IMR-90 (cell line): ENCODE measurements at places on chromosomes 11 and 22.

- no peak overlapping the region for H3K27ac ChIP-seq
- H3K36me3 ChIP-seq = no peaks in the 10 kb centered on the region; the same call in 1 of the 2 replicates
- H3K4me1 ChIP-seq = 0 out of 2 replicates have a peak, but pooled peaks cover 2% of the 10 kb centered on the region
- H3K27me3 ChIP-seq = peaks cover 16% of the 10 kb centered on the region
- H3K4me3 ChIP-seq = no peak overlapping the region
These were observed 2.4 kb downstream of the ASPHD2 start for GRCh38 chr22:26431261-26431995.

DNA sequence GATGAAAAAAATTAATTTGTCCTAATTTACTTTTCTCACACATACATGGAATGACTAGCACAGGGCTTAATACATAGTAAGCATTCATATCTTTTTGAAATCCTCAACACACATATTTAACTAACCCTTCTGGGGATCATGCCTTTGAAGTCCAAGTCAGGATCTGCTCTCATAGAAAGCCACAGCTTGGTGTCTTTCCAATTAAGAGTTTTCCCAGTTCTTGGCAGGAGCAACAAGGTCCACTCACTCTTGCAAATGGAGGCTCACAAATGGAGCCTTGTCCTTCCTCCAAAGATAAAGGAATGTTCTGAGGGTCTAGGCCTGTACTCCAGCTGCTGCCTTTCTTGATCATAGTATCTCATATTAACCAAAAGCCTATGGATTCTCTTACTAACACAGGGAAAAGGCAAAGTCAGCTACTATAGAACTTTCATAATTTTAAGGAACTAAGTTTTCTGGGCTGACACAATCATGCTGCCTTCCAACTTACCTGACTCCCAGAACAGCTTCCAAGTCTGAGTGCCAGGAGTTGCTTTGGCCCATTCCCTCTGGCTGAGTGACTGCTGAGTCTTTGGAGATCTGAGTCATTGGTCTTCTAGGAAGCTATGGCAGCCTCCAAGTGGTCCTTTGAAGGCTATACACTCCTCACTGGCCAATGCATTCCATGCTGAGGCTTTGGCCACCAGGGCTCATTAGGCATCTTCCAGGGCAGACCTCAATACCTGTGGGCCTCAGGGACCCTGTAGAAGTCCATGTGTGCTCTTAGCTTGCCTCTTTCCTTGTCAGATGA is 25.8 kb upstream of the NUCB2 start:
- peak; percentile 22 for DNase-seq
- H3K27ac ChIP-seq = no peak overlapping the region
- H3K4me3 ChIP-seq = no peak overlapping the region
- no peaks in the 10 kb centered on the region for H3K27me3 ChIP-seq
- no peaks in the 10 kb centered on the region for H3K4me1 ChIP-seq

- H3K27me3 ChIP-seq = no peaks in the 10 kb centered on the region
- no peak overlapping the region for H3K27ac ChIP-seq
- no peak overlapping the region for H3K4me3 ChIP-seq
- no peak for DNase-seq
These were observed 14.5 kb upstream of the PHLDA2 start for GRCh38 chr11:2943711-2944118.

- H3K4me1 ChIP-seq = no peaks in the 10 kb centered on the region
- H3K27ac ChIP-seq = no peak overlapping the region
- no peaks in the 10 kb centered on the region for H3K36me3 ChIP-seq
- no peak for DNase-seq
- H3K4me3 ChIP-seq = no peak overlapping the region
These were observed 51.1 kb upstream of the KCNQ1OT1 start for GRCh38 chr11:2750682-2751522.

DNA sequence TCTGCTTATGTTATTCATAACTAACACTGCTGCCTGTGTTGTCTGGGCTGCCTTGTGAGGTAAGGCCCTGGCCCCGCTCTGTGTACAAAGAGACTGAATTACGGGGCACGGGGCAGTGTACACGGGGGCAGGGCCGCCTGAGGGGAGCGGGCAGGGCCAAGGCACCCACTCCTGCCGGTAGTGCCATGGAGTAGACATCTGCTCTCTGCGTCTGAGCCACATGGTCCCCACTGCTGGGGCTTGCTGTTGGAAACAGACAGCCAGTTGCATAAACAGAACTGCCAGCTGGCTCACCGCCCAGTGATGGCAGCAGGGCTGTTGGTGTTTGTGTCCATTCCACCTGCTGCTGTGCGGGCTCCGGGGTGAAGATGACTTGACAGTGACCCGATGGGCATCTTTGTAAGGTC is 19.8 kb downstream of the FAM118A start:
- H3K36me3 ChIP-seq = peaks cover 47% of the 10 kb centered on the region
- H3K27me3 ChIP-seq = no peaks in the 10 kb centered on the region
- H3K27ac ChIP-seq = no peak overlapping the region
- H3K4me3 ChIP-seq = no peak overlapping the region

DNA sequence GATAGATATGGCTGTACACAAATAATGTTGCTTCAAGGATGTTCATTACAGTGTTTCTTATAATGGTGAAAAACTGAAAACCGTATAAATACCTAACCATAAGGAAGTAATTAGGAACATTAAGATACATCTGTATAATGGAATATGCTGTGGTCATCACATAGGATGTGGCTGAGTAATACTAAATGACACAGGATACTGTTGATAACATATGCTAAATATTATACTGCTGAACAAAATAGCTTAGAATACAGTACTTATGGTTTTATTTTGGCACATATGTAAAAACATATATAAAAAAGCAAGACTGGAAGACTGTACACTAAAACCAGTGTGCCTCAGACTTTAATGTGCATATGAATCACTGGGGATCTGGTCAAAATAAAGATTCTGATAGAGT is 43.8 kb downstream of the FBXO7 start:
- H3K4me3 ChIP-seq = no peak overlapping the region
- H3K4me1 ChIP-seq = no peaks in the 10 kb centered on the region
- no peak for DNase-seq
- no peak overlapping the region for H3K27ac ChIP-seq

- H3K4me1 ChIP-seq = peaks cover 26% of the 10 kb centered on the region
- DNase-seq = no peak
- no peaks in the 10 kb centered on the region for H3K36me3 ChIP-seq
These were observed 596.6 kb downstream of the INSC start for GRCh38 chr11:15711311-15711710.

DNA sequence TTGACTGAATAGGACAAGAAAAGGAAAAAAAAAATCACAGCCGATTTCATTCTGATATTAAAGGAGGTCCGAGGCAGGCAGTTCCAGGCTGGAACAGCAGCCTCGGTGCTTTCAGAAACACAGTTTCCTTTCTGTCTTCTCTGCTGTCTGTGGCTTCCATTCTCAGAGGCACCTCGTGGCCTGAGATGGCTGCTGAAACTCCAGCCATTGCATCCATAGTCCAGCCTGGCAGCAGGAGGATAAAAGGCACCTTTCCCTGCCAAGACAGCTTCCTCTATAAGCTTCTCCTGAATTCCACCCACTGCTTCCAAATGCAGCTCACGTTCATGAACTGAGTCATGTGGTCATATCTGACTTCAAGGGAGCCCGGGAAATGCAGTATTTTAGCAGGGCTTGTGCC is 390.5 kb downstream of the TBC1D22A start:
- peak; percentile 49 for DNase-seq
- no peak overlapping the region for H3K4me3 ChIP-seq
- H3K27ac ChIP-seq = no peak overlapping the region

DNA sequence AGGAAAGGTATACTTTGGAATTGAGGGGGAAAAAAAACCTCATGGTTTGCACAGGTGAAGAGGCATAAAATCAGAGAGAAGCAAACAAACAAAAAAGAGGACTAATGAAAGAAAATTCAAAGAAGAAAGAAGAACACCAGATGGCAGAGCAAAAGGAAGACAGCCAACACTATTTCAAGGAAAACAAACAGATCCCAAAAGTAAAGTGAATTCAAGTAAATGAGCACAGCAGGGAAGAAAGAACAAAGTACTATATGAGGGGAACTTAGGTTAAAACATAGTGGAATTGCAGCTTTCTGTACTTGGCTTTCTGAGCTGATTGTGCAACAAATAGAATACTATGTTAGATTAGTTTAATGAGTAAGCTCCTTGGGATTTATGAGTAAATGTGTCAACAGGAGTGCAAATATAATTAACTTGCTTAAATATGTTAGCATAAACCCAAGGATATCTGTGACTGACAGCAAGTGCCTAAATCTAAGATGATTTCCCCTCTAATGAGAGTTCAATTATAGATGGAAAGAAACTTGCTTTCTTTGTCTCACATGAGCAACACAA is 404.6 kb upstream of the CNTN5 start:
- H3K4me1 ChIP-seq = no peaks in the 10 kb centered on the region
- H3K27me3 ChIP-seq = no peaks in the 10 kb centered on the region
- H3K36me3 ChIP-seq = no peaks in the 10 kb centered on the region
- H3K27ac ChIP-seq = no peak overlapping the region

DNA sequence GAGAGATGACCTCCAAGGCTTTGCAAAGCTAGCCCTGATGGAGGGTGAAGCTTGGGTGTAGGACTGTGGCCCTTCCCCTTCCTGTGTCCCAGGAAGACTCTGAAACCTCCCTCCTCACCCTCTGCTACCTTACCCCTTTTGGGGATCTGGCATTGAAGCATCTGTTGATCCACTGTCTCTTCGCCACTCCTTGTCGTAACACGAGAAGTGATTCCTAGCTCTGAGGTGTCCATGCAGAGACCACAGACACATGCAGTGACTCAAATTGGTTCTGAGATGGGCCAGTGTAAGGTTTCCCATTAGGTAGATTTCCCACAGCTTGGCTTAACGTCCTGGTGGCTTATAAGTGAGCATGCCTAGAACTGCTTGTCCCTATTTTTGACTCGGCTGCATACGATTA is 101.4 kb downstream of the ZBTB16 start:
- H3K4me3 ChIP-seq = no peak overlapping the region
- H3K27ac ChIP-seq = no peak overlapping the region
- H3K27me3 ChIP-seq = peaks cover 57% of the 10 kb centered on the region
- H3K36me3 ChIP-seq = no peaks in the 10 kb centered on the region
- no peak for DNase-seq

DNA sequence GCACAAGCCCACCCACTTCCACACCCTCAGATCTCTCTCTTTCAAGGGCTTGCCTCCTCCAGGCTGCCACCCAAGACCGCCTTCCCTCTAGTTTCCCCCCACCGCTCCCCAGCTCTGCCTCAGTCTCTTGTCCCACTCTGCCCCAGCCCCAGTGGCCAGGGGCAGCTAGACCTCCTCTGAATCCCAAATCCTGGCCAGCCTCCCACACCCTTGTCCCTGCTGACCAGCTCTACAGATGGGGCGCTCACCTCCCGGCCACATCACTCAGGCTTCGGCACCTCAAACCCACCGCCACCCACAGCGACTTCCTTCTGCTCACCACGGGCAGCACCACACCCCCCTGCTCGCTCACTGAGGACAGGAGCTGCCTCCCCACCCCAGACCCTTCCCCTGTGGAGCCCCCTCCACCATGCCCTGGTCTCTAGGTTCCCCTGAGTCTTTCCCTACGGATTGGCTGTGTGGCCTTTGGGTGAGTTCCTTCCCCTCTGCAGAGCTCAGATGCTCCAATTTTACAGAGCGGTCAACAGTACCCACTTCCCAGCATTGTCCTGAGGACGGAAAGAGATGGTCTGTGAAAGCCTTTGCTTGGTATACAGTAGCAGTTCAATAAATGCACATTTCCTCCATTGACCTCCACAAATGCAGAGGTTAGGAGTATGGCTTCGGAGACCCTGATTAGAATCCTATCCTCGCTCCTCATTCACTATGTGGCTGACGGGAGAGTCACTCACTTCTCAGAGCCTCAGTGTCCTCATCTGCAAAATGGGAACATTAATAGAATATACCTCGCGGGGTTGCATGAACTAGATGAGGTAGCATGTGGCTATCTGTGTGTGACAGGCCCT is 11.5 kb upstream of the SPI1 start:
- H3K4me3 ChIP-seq = no peak overlapping the region
- peaks cover 9% of the 10 kb centered on the region for H3K4me1 ChIP-seq
- H3K27me3 ChIP-seq = no peaks in the 10 kb centered on the region
- no peak for DNase-seq
